ENCODE measurements at places on chromosomes 13 and 19. TPM values are rescaled to one million over a fixed set of nuclear protein-coding genes. Genes with fewer than 3 reads are reported as not detected.

- DNase-seq = no peak
These were observed 529.4 kb upstream of the HTR2A start for GRCh38 chr13:47426126-47426849.

DNA sequence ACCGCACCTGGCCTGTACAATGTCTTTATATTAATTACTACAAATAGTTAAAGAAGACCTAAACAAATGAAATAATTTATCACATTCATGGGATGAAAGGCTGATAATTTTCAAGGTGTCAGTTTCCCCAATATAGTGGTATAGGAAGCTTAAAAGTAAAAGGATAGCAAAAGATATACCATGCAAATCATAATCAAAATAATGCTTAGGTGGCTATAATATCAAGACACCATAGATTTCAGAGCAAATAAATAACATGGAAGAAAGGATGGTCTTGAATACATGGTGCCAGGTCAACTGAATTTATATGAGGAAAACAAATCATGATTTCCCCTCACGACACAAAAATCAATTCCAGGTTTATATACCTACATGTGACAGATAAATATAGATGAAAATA lies 4.8 kb downstream of the ZNF790 start:
- DNase-seq = no peak

DNA sequence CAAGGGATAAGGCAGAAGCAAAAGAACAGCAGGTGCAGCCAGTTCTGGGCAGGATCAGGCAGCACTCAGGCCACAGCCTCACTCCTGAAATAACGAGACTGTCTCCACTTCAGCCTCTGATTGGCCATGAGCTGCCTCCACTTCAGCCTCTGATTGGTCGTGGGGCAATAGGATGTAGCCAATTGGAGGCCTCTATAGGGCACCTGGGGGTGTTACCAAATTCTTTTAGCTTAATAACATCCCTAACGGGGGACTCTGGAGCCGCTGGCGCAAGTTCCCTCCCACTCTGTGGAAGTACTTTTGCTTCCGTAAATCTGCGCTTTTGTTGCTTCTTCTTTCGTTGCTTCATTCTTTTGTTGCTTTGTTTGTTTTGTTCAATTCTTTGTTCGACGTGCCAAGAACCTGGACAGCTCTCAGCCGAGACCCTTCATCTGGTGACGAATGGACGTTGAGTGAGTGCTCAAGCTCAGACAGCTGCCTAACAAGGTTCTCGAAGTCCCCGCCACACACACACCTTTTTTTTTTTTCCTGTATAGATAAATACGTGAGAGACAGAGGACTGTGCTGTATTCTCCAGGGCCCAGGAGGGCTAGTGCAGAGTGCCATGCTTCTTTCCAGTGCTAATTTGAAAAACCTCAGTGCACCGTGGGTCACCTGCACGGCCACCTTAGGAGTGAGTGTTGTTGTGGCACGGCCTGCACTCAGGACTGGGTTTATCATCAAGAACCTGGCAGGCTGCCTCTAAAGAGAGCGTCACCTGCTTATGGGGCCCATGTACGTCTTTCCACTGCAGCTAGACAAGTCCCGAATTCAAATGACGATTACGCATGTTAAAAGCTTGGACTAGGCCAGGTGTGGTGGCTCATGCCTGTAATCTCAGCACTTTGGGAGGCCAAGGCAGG lies 32.0 kb upstream of the TUBGCP3 start:
- peak; percentile 30 for DNase-seq

GRCh38 chr19:44447916-44448674 lies at the start of gene ZNF229:
TSS of gene ZNF229 (minus strand) at chr19:44448472. CDS start at chr19:44442847, 5,625 bp downstream.
- peak; percentile 91 for DNase-seq

Gene IFNL3
- not detected for total RNA-seq

GRCh38 chr13:33119856-33120543 lies 103.8 kb downstream of the KL start:
- DNase-seq = no peak

DNA sequence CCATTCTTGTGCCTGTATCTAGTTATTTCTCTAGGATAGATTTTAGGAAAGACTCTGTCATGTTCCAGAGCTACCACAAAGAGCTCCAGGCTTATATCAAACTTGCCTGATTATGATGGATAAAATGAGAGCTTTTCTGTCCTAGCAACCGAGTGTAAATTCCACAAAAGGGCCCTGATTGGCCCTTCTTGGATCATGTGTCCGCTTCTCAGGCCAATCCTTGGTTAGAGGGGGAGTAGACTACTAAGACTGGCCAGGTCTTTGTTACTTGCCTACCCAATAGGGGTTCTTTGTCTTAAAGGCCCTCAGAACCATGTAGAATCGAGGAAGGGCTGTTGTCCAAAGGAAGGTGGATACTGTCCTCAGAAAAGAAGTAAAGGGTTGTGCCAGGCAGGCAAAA lies 2.4 kb downstream of the DHX34 start:
- DNase-seq = no peak

GRCh38 chr13:41785402-41786172 lies 175.3 kb downstream of the VWA8 start:
- DNase-seq = no peak

GRCh38 chr13:27487776-27488175 lies 37.4 kb upstream of the MTIF3 start:
- no peak for DNase-seq

GRCh38 chr13:102915393-102915930 lies 69.6 kb downstream of the ERCC5 start:
- no peak for DNase-seq
